ENCODE measurements at places on chromosomes 16 and 17. TPM values are rescaled to one million over a fixed set of nuclear protein-coding genes. Genes with fewer than 3 reads are reported as not detected.

DNA sequence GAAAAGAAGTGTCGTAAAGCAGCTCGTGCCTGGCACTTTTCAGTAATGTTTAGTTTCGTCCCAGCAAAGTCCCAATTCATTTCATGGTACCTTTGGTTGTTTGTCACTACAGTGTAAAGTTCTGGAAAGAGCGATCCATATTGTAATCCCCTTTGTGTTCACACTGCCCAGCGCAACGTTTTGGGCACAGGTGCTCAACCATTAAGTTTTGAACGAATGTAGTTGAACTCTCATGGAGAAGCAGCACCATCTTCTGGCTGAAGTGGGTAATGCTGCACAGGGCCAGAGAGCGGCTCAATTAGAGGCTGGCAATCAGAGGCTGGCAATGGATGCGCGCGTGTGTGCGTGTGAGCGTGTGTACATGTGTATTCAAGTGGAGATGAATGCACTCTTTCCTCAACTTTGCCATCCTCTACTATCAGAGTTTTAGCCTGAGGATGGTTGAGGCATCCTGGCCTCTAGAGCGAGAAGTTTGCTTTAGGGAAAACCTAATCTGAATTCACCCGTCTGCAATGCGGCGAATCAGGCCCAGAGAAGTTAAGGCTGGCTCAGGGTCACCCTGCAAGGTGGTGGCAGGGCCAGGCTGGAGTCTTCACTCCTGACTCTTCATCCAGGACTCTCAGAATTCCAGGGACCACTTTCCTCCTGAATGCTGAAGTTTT lies 29.9 kb downstream of the DYNLL2 start:
- DNase-seq = peak; percentile 73

CCL7 gene
- not detected for total RNA-seq

DNA sequence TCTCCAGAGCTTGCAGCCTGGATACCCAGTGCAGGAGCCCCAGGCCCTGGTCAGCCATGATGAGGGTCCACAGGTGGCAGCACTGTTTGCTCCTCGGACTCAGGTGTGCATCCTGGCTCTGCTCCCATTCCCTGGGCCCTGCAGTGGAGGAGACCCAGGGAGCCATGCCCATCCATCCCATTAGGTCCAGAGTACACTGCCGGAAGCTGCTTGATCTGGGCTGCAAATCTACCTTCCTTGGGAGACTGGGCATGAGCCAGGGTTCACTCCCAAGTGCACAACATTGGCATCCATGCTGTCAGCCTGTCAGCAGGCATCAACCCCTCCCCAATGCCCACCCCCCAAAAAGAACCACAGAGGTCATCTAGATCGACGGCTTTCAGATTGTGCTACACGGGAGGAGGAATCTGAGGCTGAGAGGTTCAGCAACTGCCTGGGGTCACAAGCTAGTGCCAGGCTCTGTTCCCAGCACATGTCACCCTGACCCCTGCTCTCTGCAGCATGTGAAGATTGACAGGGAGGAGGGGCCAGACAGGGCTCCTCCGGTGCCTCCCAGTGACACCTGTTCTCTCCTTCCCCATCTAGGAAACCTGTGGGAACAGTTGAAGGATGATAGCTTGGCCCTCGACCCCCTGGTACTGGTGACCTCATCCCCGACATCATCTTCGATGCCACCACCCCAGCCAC lies 15.7 kb downstream of the UNC119 start:
- no peak for DNase-seq

CA10 gene
- total RNA-seq = not detected

ALOX12 gene
- not detected for total RNA-seq

GRCh38 chr16:74773446-74774222 lies 986 bp downstream of the FA2H start:
- no peak for DNase-seq

Data from fibroblast of the aortic adventitia (primary cell).